ENCODE measurements at places on chromosomes 1 and 21.

- no peak for ATAC-seq
Observed at GRCh38 chr1:38502758-38503157, 356.8 kb downstream of the RRAGC start.

GRCh38 chr1:115175596-115175995 lies 86.3 kb upstream of the TSPAN2 start:
- no peak for ATAC-seq

DNA sequence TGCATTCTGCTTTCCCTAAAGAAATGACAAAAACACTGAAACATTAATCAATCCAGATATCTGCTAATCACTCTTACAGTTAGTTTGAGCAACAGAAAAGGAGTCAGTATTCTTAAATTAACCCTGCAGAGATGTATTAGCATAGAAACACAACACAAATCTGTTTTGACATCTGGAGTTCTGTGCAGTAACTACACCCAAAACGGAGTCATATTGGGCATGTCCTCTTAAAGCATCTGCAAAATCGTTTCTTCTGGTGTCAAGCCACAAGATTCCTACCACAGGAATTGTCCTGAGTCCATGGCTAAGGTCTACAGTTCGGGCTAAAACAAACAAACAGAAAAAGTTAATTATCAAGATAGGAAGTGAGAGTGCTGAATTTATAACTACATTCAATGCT lies 332.1 kb upstream of the PKN2 start:
- ATAC-seq, result no peak

- ATAC-seq, result no peak
Observed at GRCh38 chr1:244046907-244047611, 4.0 kb upstream of the ZBTB18 start.

GRCh38 chr1:38121231-38121680 lies 74.7 kb upstream of the POU3F1 start:
- no peak for ATAC-seq

GRCh38 chr1:163706915-163707314 lies 385.2 kb downstream of the NUF2 start:
- ATAC-seq, result no peak

DNA sequence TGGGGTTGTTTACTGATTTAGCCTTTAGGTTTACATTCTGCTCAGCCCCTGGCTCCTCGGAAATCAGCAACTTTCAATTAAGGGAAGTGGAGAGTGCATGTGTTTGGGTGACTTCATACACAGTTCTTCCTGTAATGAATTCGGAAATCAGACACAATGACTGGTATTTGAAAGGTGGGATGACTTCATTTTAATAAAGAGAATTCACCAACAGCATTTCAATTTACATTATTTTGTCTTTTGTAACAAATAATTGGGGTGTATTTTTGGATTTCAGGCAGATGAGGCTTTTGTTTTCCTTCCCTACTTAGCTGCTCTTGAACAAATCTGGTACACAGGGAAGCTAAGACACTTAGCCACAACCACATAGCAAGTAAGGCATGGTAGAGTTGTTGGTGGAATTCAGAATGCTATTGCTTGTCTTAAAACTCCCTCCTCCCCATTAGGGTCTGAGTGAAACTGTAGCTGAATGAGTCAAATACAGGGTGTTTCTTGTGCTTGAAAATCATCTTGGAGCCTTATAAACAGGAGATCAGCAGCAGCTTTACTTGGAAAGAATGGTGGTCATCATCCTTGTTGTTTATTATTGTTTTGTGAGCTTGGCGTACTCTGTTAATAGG lies 917 bp downstream of the STX12 start:
- ATAC-seq, result no peak

DNA sequence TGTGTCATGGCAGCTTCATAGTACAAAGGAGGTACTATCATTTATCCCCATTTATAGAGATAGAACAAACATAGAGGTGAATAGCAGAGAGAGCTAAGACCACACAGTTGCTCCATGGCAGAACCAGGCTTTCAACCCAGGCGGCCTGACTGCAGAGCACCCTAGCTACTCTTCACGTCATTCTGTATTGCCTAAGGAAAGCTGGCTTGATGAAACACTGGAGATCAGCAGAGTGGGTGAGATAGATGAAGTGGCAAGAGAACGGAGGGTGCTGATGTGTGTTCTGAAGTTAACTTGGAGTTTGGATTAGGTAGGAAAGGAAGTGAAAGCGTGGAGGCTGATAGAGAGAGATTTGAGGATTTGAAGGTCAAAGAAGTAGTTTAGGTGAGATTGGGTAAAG lies 47.9 kb upstream of the RWDD3 start:
- no peak for ATAC-seq

DNA sequence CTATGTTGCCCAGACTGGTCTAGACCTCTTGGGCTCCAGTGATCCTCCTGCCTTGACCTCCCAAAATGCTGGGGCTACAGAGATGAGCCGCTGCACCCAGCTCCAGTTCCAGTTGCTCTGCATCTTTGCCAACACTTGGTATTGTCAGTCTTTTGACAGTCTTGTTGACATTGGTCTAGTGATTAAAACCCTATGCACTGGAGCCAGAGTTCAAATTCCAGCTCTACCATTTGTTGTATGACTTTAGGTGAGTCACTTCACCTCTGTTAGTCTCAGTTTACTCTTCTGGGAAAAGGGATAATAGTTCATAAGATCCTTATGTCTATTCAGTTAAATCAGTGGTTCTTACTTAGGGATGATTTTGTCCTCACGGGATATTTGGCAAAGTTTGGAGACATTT lies 32.9 kb upstream of the MED18 start:
- no peak for ATAC-seq

DNA sequence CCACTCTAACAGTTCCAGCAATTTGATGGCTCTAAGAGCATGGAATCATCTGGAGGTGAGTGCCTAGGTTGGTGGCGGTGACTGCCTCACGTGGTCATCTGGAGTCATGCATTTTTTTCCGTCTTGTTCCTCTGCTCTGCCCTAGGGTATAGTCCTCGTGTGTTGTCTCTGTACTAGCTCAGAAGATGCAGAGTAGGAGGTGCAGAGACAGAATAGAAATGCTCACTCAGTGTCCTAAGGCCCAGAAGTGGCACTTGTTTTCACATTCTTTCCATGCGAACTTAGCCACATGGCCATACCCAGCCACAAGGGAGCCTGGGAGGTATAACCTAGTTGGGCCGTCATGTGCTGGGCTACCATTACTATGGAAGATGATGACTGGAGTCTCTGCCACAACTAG lies 30.3 kb downstream of the DYRK1A start:
- no peak for ATAC-seq

DNA sequence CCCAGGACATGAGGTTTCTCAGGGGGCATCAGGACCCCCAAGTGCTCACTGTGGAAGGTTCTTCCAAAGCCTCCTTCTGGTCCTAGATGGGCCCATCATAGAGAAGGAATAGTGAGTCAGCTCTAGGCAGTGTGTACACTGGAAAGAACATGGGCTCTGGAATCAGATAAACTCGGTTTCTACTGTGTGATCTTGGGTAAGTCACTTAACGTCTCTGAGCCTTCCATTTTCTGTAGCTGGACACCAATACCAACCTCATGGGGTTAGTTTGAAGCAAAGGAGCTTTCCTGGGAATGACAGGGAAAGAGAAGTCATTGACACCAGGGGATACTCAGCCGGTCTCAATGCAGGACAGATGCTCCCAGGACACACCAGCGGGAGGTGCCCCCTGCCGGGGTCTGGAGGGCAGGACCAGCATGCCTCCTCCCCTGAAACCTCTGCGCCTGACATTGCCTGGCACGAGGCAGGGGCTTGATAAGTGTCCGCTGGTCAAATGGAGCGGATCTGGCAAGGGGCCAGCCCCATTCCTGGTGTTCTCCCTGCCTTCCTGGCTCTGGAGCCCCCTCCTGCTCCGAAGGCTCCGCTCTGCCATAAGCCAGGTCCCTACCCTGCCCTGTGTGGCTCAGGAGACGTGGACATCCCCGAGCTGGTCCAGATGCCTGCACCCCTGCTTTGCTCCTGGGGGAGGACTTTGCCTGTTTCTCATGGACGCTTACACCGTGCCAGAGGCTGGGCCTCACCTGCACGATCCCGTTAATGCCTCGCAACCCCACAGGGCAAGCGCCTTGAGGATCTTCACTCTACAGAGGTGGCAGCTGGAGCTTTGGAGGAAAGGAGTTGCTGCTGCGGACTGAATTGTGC lies 52.8 kb downstream of the EDN2 start:
- no peak for ATAC-seq

DNA sequence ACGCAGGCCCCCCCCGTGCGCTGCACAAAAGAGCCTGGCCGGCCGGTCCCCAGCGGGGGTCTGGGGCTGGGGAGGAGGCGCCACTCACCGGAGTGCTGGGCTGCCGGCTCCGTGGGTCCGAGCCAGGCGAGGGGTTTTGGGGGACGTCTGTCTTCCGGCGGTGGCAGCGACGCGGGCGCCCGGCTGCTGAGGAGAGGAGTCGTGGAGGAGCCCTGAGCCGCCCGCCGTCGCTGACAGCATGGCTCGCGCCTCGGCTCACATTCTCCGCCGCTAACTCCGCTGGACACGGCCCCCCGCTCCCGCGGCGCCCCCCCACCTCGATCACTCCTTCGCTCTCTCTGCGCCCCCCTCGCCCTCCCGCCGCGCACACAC lies 649 bp downstream of the AHDC1 start:
- ATAC-seq, result peak; percentile 11

DNA sequence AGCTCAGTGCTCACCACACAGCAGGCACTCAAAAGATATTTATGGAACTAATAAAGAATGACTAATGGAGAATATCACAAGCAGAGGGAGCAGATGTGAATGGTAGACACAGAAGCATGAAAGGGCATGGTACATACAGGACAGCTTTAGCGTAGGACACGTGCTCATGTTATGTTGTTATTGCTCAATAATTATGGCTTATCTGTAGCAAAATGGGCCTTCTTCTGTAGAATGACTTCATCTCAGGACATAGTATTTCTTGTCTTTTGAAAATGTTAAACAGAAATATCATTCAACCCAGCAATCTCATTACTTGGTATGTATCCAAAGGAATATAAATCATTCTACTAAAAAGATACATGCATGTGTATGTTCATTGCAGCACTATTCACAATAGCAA lies 58.9 kb upstream of the EXO1 start:
- no peak for ATAC-seq

DNA sequence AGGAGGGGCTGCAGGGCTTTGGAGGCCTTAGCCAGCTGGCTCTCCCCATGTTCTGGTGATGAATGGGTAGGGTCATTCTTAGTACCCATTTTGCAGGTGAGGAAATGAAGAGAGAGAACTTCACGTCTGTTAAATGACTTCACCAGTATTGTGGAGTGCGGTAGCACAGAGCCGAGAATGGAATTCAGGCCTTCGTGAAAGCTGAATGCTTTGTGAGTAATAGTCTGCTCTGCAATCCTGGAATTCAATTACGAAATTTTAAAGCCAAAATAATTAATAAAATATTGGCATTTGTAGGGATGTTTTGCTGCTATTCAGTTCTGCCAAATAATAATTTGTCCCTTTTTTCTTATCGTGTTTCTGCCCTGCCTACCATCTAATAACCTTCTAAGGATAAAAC lies 197.7 kb downstream of the GREM2 start:
- no peak for ATAC-seq

GRCh38 chr1:20278692-20279130 lies 12.0 kb upstream of the VWA5B1 start:
- no peak for ATAC-seq

GRCh38 chr21:37257511-37257966 lies 9.6 kb downstream of the VPS26C start:
- ATAC-seq, result peak; percentile 50

- no peak for ATAC-seq
Observed at GRCh38 chr1:159261721-159262494, 40.2 kb upstream of the FCER1A start.

- peak; percentile 54 for ATAC-seq
Observed at GRCh38 chr1:154714638-154715037, 106.7 kb upstream of the ADAR start.

DNA sequence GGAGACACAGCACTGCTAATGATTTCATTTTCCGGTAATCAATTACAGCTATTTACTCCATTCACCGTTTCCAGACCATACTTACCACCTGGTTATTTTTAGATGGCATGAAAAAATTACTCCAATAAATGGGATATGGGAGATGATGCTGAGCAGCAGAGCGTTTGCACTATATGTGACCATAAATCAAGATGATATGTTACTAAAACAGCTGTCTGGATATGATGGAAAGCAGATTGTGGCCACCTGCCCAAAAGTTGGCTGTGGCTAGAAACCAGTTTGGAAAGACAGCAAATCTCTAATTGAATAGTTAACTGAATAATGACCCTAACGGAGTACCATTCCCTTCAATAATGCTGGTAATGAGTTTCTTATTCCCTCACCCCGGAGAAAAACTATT lies 22.5 kb upstream of the KCTD3 start:
- no peak for ATAC-seq

DNA sequence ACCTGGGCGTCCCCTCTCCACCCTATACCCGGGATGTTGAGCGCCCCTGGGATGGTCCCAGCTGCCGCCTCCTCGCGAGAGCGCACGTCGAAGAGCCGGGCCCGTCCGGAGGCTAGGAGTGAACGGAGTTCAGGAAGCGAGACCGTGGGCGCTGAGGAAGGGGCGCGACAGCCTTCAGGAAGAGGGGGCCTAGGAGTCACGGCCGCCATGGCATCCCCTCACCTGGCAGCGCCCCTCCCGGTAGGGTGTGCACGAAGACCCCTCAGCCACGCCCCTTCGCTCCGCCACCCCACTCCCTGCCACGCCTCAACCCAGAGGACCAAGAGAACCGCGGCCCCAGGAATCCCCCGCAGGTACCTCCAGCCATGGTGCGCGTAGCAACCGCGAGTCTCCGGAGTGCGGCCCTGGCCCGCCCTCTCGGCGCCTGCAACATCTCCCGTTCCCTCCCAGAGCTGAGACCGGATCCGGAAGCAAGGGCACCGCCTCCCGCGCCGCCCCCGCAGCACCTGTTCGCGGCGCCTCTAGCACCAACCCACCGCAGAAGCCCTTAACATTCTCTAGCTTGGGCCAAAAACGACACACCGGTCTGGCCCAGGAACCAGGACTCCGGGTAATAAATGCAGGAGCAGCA lies at the start of gene TSTD1:
Gene TSTD1, minus strand, starts transcription at position 442 of the 631 bp plus-strand sequence. Its CDS starts 75 bp downstream, at position 367.
- peak; percentile 76 for ATAC-seq

DNA sequence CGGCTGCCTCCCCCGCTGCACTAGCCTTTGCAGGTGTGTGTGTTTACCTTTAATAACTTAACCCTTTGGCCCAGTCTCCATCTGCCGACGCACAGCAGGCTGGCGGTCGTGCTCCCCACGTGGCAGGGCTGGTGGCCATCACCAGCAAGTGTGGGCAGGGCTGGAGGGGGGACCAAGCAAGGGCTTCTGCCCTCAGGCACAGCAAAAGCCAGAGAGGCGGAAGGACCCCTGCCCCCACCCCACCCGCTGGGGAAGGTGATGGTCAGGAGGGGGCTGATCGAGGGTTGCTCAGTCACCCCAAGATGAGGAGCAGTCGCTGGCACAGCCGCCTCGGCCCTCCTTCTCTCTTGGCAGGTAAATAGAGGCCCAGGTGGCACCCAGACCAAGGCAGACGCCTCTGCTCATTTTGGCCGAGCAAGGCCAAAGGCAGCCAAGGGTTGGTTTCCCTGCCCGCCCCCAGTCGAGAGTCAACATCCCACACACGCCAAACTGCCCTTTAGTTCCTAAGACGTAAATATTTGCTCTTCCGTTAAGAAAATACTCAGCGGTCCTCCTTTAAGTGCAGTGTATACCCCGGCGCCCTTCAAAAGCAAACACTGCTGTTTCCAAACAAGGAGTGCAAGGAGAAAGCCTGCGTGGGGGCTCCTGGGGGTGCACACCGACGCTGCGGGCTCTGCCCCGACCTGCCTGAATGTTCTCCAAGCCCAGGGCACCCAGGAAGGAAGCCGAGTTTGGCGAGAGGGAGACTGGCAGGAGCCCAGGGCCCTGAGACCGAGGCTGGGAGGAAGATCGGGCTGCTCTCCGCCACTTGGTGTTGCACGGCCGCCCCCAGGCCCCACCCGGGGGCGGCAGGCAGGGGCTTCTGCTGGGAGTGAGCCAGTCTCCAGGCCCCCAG lies 82.7 kb downstream of the SIK1 start:
- ATAC-seq, result no peak

All from gastroesophageal sphincter (tissue), 4 donors.